ENCODE measurements at places on chromosomes 3 and 15. TPM values are rescaled to one million over a fixed set of nuclear protein-coding genes. Genes with fewer than 3 reads are reported as not detected.

DNA sequence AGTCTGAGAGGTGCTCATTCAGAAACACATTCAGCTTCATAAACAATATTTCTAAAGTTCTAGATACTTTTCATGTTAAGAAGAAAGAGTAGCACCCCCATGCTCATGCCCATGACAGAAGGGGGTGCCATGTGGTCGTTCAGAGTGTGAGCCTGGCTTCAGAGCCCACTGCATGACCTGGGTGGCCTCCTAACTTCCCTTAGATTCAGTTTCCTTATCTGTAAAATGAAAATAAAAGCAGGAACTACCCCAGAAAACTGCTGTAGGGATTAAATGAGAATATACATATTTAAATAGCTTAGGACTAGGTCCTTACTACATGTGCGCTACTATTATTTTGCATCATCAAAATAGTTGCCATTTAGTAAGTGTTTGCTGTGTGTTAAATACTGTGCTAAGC, 69.2 kb downstream of the ABHD5 start:
- DNase-seq = no peak

GRCh38 chr3:5974630-5975322, 787.3 kb downstream of the EDEM1 start:
- DNase-seq = no peak

DNA sequence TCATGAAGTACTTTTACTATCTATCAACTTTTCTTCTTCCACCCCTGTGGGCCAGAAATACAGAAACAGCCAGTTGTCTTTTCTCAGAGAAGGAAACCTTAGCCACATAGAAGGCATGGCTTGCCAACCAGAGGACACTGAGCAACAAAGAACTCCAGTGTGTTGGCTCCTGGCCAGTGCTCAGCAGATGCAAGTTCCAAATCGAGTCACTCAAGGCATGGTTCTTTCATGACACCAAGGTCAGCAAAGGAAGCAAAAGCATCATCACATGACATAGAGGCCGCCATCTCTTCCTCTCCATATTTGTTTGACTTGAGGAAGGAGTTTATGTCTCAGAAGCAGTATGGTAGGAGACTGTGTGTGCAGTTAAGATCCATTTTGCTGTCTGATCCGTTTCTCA, 92.2 kb downstream of the MYLK start:
- DNase-seq = peak; percentile 53

DNA sequence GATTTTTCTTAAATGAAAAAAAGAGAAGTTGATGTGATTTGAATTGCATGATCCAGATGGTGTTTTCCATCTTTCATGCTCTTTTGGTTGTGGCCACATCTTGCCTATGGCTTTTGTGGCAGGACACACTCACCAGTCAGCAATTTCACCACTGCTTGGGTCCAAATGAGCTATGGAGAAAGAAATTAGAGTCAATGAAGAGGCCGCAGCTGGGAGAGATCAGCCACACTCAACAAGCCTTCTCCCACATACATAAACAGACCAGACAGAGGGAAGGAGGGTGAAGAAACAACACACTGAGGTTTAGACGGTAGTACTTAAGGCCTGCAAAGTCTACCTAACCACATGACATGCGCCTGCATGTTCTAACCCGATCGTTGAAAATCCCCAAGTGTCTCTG, 110.7 kb upstream of the CDIN1 start:
- no peak for DNase-seq

The TMEM108 gene
- not detected for total RNA-seq

The FAM81A gene
- under 0.01 TPM for total RNA-seq

The CFAP92 gene
- total RNA-seq = 0.51 TPM

Measured in dermis microvascular lymphatic vessel endothelial cell (primary cell).